ENCODE measurements at places on chromosomes 5 and 9.

- no peak for DNase-seq
Observed at GRCh38 chr9:12785260-12785770, 10.5 kb downstream of the LURAP1L start.

GRCh38 chr9:14323083-14323971 lies 9.4 kb upstream of the NFIB start:
- peak; percentile 76 for DNase-seq

GRCh38 chr5:167381457-167381856 lies 910.0 kb upstream of the WWC1 start:
- DNase-seq: no peak

DNA sequence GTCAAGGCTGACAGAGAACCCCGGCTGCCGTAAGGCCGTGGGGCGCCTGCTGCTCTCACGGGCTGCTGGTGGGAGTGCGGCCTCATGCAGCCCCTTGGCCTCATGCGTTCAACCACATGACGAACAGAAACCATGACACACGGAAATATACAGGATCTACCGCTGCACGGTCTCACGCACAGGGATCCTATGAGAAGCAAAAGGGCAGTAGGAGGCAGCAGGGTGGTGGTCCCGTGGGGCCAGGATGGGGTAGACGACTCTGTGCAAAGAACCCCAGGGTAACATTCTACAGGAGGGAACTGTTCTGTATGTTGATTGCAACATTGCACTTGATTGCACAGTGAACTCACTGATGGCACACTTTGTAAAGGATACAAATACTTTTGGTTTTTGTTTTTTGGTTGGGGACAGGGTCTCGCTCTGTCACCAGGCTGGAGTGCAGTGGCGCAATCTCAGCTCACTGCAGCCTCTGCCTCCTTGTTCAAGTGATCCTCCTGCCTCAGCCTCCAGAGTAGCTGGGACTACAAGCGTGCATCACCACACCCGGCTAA lies 51.6 kb downstream of the NACC2 start:
- no peak for DNase-seq

GRCh38 chr9:97640325-97640724 lies 6.7 kb downstream of the NCBP1 start:
- no peak for DNase-seq

DNA sequence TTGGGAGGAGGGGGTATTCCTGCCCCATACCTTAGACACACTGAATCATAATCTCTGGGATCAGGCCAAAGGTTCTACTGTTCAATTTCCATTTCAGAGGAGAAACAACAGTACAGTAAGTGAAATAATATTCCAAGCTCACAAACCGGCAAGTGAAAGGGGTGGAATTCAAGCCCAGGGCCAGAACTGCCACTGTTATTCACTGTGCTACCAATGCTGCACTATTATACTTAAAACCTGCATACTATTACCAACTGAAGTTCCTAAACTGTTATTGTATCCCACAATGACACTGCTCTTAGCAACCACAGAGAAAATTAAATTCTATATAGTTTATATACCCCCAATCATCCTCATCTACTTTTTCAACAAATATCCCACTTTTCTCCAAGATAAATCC lies 24.6 kb downstream of the SSBP2 start:
- DNase-seq: no peak

DNA sequence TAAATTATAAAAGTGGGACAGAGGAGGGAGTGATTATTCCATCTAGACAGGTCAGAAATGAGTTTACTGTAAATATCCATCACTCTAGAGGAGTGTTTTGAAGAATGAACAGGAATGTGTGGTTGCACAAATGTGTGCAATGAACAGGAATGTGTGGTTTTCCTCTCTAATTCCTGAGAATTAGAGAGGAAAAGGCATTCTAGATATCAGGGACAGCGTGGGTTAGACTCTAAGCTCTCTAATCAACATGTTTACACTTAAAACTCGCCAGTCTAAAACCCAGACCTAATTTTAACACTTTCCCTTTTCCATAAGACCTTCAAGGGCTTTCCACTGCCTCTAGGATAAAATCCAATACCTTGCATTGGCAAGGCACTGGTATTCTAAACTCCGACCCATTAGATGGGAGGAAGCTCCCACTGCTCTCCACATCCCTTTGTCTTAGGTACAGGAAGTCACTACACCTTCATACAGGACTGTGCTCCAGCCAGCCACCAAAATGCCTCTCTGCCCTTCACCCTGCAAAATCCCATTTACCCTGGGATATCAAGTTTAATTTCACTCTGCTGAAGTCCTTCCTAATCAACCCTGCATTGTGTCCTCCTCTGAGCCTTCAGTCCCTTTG lies 67.9 kb downstream of the NFIB start:
- no peak for DNase-seq

DNA sequence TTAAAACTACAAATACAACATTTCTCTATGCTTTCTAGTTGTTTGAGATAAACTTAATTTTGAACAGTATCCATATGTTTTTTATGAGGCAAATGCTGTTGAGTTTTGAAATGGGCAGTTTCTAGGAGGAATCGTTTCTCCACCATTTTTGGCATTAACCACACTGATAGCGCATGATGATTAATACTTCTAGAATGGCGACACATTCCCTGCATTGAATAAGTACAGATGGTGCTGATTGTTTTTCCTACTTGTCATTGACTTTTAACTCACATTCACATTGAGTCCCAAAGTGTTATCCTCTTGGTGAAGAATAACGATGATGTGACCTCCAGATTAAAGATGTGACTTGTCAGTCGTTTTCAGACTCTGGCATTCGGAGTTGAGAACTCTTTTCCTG lies 6.5 kb upstream of the CCDC192 start:
- no peak for DNase-seq

GRCh38 chr5:108634010-108634616 lies 113.6 kb upstream of the FER start:
- DNase-seq: no peak

- DNase-seq: no peak
Observed at GRCh38 chr5:90915393-90915792, 356.8 kb downstream of the ADGRV1 start.

- DNase-seq: no peak
Observed at GRCh38 chr5:69364414-69364813, 4.9 kb downstream of the AK6 start.

GRCh38 chr5:177968661-177969211 lies 27.3 kb downstream of the PROP1 start:
- no peak for DNase-seq

- no peak for DNase-seq
Observed at GRCh38 chr9:111068383-111068730, 30.1 kb upstream of the LPAR1 start.

DNA sequence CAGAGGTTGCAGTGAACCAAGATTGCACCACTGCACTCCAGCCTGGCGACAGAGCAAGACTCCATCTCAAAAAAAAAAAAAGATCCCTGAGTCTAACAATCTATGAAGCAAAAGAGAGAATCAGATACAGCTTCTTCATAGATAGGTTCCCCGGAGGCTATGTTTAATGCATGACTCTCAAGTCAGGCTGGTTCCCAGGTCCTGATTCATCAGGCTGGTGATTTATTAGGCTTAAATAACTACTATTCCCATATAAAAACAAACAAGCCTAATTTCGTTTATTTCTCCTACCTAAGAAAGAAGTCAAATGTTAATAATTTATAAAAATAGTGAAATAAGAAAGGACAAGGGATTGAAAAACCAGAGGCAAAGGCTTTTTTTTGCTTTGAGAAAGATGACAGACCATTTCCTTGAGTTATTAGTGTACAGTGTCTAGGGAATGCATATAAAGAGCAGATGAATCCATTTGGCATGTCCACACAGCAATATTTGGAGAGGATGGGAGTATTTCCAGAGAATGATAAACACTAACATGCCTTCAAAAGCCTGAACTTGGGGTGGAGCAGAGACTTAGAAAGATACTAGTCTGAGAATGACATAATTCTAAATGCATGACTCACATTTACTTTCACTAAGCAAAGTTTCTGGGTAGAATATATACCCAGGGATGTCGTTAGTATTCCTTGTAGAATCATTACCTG lies 115.3 kb downstream of the NREP start:
- no peak for DNase-seq

DNA sequence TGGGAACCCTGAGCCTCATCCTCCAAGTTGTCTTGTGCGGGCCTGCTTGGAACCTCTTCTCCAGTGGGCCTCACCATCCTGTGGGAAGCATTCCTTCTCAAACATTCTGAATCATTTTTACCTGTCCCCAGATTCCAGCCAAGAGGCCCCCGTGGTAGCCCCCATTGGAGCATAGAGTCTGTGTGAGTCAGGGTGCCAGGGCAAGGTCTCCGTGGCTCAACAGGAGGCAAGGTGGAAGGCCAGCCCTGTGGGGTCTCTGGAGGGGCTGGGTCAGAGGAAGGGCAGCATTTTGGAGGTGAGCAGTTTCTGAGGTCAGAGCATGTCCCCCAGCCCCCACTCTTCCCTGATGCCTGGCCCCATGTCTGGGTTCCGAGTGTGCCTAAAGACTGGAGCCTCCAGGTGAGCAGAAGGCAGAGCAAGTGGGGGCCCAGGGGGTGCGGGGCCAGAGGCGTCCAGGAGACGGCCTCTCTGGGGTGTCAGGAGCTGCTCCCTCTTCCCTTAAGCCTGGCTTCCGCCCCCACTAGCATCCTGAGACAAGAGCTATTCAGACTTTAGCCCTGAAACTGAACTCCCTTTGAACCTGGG lies 2.1 kb downstream of the CACNA1B start:
- DNase-seq: no peak

- DNase-seq: no peak
Observed at GRCh38 chr9:104849023-104849422, 78.9 kb downstream of the ABCA1 start.

GRCh38 chr9:133003671-133004090 lies 25.2 kb downstream of the GFI1B start:
- no peak for DNase-seq

- no peak for DNase-seq
Observed at GRCh38 chr5:142104491-142104890, 4.1 kb upstream of the NDFIP1 start.

- DNase-seq: no peak
Observed at GRCh38 chr9:1514776-1515363, 464.7 kb downstream of the DMRT2 start.

DNA sequence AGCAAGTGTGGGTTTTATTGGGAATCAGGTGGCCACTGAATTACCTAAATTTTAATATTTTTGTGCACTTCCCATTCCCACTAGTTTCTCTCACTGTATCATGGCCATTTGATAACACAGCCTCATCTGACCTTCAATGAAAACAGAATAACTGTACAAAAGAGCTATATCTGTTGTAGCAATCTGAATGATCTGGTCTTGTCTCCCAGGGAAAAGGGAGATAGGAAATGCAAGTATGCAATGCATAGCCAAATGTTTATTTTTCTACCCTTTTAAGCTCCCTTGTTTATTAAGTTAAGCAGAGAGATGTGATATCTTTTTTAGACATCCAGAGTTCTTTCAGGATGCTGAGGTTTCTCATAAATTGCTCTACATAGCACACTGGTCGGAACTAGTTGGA lies 288.3 kb upstream of the CLINT1 start:
- DNase-seq: no peak

- no peak for DNase-seq
Observed at GRCh38 chr9:123948286-123948685, 18.4 kb upstream of the DENND1A start.

DNA sequence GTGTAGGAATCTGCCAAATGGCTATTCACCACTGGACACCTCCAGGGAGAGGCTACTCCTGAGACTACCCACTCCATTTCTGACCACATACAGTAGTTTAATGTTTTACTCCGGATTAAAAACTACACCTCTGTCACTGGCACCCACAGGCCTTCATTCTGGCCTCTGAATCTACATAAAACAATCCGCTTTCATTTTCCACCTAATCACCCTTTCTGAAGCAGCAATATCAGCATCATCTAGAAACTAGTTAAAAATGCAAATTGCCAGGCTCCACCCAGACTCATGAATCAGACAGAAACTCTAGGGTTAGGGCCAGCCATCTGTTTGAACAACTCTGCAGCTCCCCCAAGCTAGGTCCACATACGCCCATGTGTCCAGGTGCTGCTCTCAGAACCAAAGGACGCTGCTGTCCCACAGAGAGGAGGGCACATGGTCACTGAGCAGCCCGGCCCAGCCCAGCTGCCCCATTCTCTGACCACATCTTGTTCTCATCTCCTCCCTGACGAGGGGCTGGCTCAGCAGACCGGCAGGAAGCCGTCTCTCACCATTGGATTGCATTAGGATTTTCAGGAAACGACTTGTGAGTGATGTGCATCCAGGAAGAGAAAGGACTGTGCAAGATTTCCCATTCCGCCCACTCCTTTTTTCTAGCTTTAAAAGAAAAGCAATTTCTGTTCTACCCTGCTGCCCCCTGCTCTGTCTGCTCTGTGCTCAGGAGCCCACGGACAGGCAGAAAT lies 34.7 kb downstream of the ADAM19 start:
- no peak for DNase-seq

DNA sequence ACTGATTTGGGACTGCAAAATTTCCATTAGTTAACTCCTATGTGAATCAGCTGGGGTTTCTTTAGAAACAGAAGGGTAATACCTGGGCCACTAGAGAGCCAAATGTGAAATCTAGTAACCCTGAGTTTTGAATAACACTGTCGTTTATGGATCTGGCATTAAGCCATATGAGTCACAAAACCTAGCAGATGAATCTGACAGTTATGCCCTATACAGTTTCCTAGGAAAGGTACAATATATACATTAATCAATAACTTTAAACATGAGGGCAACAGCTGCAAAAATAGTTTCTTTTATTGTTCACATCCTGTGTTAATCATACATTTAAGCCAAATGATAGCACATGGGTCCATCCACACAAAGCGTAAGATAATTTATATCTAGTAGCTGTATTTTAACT lies 56.9 kb downstream of the PAM start:
- DNase-seq: peak; percentile 46

DNA sequence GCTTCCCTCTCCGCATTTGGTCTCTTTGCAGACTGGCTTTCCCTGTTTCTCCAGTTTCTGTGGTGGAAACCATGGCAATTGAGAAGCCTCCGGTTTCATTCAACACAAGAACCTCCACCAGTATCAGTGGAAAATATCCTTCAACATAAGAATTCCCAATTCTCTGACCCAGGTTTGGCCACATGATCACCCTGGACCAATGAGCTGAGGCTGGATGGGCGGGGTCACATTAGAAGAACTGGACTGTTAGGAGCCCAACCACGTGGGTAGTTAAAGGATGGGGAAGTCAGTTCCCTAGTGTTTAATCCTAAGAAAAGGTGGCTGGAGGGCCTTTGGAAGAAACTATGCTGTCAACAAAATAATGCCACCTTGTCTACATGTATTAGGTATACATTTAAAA lies 336.3 kb downstream of the DMRT2 start:
- DNase-seq: no peak

GRCh38 chr5:67693956-67694809 lies 497.6 kb upstream of the CD180 start:
- no peak for DNase-seq

DNA sequence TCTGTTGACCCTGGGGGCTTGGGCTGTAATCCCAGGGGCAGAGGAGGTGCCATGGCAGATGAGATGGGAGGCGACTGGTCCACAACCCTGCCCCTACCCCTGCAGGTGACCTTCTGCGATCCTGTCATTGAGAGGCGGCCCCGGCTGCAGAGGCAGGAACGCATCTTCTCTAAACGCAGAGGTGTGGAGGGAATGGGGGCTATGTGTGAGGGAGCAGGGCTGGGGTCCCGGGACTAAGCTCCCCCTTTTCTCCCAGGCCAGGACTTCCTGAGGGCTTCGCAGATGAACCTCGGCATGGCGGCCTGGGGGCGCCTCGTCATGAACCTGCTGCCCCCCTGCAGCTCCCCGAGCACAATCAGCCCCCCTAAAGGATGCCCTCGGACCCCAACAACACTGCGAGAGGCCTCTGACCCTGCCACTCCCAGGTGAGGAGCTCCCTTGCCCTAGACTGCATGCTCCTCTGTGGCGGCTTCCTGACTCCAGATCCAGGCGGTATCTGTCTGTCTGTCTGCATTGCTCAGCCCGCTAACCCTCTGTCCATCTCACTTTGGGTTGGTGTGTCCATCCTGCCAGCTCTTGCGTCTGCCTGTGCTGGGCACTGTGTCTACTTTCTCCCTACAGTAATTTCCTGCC lies 9.9 kb downstream of the ZDHHC12 start:
- DNase-seq: no peak
